ENCODE measurements at places on chromosomes 5 and 9.

DNA sequence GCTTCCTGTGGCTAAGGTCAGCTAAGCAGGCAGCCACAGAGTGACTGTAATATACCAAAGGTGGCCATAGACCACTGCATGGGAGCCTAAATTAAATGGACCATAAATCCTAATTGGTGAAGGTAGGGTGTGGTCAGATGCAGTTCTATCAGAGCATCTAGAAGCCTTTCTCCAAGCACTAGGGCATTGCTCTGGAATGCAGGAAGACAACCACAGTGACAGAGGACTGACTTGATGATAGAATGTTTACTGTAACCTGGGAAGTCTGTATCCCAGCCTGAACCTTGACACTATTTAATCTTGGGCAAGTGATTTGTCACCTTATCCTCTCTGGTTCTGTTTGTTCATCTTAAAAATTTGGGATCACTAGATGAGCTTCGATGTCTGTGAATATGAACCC is 2.3 kb downstream of the FBXO38 start:
- DNase-seq = no peak

GRCh38 chr5:1017056-1017455 is 8.5 kb downstream of the NKD2 start:
- no peak for DNase-seq

- peak; percentile 12 for DNase-seq
These were observed 3.0 kb downstream of the C8G start for GRCh38 chr9:136947955-136948510.

DNA sequence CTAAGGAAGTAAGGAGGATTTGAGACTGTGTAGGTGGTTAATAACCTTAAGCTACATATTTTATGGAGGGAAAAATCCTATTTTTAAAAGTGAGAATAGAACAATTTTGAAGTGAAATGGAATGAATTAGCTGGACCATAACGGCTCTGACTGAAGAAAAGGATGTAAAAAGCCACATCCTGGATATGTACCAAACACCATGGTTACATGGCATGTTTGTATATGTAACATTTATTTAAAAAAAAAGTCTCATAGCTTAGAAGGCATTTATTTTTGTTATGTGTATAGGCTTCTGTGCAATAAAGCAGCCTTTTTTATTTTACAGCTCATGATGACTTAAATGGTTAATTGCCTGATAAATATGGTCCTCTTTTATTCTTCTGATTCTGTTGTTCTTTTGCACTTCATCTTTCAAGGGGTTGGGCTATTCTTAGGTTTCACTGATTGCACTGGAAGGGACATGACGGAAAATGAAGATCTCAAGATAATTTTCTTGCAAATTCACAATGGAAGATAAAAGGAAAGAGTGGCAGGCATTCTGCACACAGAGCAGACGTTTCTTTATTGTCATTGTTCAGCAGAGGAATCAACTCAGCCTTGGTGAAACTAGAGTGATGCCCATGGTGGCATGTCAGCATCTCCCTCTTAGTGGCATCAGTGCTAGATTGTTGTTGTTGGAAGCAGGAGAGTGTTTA is 63.1 kb downstream of the DOCK8 start:
- peak; percentile 75 for DNase-seq

DNA sequence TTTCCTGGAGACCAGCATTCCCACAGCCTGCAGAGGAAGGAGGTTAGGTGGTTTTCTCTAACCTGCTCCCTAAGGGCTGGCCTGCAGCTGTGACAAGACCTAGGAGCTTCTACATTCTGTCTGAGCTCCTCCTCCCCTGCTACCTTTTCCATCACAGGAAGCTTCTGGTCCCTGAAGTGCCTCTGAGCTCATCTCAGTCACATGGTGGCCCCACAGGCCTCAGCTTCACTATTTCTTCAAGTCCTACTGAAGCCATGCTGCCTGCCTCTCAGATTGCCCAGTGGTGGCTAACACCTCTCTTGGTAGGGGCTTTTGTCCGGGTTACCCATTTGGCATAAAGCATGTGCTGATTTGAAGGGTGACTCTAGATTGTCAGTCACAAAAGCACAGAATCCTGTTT is 259.4 kb downstream of the CRB2 start:
- no peak for DNase-seq

GRCh38 chr5:135715267-135716055 is 119.0 kb upstream of the SLC25A48 start:
- DNase-seq = no peak

GRCh38 chr5:87408204-87408603 is 4.5 kb downstream of the CCNH start:
- peak; percentile 61 for DNase-seq

- DNase-seq = no peak
These were observed 46.0 kb upstream of the FSTL4 start for GRCh38 chr5:133658327-133658726.

- DNase-seq = no peak
These were observed 428.8 kb downstream of the SH3GL2 start for GRCh38 chr9:18007621-18008020.

- DNase-seq = peak; percentile 63
These were observed 43.0 kb downstream of the SFXN1 start for GRCh38 chr5:175521313-175521833.

GRCh38 chr9:95268681-95269080 is 48.8 kb downstream of the FANCC start:
- no peak for DNase-seq

GRCh38 chr5:131999041-131999440 is 12.4 kb downstream of the ACSL6 start:
- no peak for DNase-seq

GRCh38 chr9:35177520-35177919 is 15.7 kb downstream of the UNC13B start:
- DNase-seq = no peak

DNA sequence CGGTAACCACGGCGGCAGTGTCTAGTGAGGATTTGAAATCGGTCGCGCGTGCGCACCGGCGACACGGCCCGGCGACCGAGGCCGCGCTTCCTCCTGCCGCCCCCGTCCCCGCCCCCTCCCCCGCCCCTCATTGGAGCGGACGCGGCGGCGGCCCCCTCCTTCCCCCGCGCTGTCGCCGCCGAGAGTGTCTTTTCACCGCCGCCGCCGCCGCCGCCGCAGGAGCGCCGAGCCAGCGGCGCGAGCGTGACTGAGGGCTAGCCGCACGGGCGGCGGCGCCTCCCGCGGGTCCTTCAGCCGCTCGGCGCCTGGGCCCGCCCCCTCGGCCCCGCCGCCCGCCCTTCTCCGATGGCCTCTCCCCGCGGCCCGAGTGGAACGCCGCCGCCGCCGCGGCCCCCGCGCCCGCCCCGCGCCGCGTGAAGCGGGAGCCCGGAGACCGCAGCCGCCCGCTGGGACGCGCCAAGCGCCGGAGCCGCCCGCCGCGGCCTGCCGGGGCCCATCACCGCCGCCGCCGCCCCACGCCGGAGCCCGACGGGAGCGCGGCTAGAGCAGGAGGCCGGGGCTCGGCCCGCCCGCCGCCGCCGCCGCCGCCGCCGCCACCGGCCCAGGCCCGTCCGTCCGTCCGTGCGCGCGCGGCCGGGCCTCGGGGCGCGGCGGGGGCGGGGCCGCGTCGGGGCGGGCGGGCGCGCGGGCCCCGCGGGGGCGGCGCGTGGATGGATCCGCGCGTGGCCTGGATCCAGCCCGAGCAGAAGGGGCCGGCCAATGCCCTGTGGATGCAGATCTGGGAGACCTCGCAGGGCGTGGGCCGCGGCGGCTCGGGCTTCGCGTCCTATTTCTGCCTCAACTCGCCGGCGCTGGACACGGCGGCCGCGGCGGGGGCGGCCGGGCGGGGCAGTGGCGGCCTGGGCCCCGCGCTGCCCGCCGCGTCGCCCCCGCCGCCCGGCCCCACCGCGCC is at the start of gene TENT4A:
Gene TENT4A, plus strand, starts transcription at position 159 of the 952 bp plus-strand sequence. Its CDS starts 552 bp downstream, at position 711.
- DNase-seq = no peak

- DNase-seq = no peak
These were observed 90.6 kb downstream of the LMX1B start for GRCh38 chr9:126704157-126704891.

DNA sequence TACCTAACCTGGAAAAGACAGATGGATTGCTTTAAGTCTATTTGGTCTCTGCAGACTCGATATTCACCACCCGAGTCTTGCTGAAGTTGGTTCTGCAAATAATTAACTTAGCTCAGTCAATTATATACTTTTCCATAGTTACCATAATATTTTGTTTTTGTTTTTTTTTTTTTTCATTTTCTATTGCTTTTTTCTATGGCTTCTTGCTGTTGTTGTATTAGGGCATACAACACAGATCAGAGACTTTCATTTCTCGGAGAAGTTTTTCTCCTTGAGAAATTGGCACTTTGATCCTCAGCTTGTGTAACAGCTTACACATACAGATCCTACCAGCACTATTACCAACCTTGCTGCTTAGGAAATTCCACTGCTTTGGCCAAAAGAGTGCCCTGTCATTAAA is 88.0 kb downstream of the GPR21 start:
- DNase-seq = no peak

GRCh38 chr5:146475906-146476305 is 28.8 kb downstream of the TCERG1 start:
- DNase-seq = no peak

DNA sequence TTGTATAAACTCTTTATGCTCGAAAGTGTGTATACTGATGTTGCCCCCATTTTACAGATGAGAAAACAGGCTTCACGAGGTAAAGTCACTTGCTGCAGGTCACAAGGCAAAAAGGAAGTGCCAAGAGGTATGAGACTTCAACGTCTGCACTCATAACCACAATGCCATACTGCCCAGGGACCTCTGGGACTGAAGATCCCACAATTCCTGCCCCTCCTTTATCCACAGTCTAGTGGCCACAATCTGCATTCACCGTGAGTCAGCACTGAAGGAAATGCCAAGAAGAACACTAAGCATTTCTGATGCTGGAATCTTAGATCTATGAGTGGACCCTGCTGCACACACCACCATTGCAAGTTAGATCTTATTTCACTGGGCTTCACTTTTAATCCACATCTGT is 37.3 kb downstream of the MED27 start:
- no peak for DNase-seq

GRCh38 chr9:124268661-124269060 is 10.9 kb downstream of the NEK6 start:
- DNase-seq = no peak

All from CD4-positive, alpha-beta T cell treated with Interleukin-17A for 1 hour (primary cell).